CD8-positive, alpha-beta memory T cell (primary cell): ENCODE measurements at places on chromosomes 1 and 21. TPM values are rescaled to one million over a fixed set of nuclear protein-coding genes. Genes with fewer than 3 reads are reported as not detected.

KIF26B gene
- 0.16 TPM for total RNA-seq

CRB1 gene
- total RNA-seq, result not detected

OR2L2 gene
- total RNA-seq, result not detected

IFI44 gene
- total RNA-seq, result 6.6 TPM

COL11A1 gene
- total RNA-seq, result not detected

GBP5 gene
- 74.5 TPM for total RNA-seq

- DNase-seq, result no peak
These were observed 27.8 kb downstream of the WNT2B start for GRCh38 chr1:112536561-112536960.

DNA sequence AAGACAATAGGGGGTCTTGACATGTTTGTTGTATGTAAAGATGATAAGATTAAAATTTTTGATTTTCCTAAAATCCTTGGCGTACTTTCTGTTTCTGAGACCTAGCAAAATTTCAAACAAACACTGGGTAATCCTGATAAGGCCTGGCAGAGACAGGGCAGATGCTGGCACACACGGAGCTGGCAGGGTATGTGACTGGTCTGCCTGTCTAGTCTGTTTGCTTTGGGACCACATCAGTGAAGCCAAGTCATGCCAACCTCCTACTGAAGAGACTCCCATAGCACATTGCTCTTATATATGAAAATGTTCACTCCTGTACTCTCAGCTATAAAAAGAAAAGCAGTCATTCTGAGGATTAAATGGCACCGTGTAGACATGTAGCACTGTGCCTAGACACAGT lies 14.1 kb downstream of the TOR3A start:
- no peak for DNase-seq

DNA sequence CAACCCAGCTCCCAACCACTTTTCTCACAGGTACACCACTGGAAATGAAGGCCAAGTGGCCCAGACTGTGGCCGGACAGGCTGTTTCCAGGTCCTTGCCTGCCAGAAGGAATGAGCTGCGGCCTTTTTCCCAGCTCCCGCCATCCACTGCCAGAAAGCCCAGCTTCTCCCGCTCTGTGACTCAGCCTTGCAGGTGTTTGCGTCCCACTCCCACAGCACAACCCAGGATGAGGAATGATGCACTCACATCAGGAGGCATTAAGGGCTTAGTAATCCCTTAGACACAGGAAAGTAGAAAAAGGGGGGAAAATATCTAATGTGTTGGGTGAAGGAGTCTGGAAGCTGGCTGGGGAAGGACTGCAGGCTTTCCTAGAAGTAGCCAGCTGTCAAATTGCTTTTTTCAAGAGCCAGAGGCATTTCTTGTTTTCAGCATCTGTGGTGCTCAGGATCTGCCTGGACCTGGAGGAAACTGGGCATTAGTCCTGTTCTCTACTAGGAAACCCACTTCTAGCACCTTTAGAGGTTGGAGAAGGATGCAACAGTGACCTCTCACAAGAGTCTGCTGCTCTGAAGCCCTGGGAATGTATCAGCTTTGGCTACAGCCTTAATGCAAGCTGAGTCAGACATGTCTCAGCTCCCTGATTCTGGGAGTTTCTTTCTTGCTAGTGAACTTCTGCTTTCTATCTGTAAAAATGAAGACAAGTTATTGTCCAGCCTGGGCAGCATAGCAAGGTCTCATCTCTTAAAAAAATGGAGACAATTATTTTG lies 13.2 kb upstream of the MAP1LC3C start:
- no peak for DNase-seq

DNA sequence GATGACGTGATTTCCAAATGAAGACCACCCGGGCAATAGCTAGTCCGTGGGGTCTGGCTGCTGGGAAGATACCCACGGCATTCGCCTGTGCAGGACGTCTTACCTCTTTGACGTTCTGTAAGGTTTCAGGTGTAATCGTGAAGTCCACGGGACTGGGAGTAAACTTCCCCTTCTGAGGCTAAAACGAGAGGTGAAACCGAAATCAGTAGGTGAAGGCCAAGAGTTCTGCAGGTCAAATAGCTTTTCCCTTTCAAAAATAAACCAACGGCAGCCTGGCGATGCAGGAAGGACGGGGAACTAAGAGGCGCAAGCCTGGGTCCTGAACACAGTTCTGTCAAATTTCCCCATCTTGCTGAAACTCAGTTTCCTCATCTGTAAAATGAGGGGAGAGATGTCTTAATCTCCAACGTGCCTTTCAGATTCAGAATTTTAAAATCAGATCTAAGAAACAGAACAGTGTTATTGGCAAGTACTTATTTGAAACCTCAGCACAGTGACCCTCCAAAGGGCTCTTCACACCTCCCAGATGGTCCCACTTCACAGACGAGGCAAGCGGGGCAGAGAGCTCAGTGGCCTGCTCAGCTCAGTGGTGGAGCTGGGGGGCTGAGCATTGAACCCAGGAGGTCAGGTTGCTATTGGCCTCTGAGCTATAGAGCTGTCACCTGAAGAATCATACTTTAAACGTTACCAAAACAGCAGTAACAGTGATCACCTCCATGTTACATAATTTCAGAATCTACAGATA lies 34.7 kb downstream of the VPS26C start:
- no peak for DNase-seq

GRCh38 chr1:209766051-209766450 lies 10.2 kb downstream of the TRAF3IP3 start:
- no peak for DNase-seq

DNA sequence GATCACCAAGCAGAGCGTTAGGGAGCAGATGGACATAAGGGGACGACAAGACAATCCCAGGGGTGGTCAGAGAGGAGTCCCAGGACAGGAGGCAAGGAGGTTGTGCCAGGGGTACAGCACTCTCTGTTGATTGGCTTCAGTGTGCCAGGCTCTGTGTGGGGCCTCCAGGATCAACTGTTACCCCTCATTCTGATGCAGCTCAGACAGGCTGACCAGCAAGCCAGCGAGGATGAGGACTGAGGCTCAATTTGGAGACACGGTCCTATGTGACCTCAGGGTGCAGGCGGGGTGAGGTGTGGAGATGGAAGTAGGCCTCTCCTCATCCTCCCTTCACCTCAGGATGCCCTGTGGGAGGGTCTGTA lies 4.0 kb downstream of the HYI start:
- DNase-seq, result no peak

- no peak for DNase-seq
These were observed 18.8 kb upstream of the CITED4 start for GRCh38 chr1:40880813-40881549.

DNA sequence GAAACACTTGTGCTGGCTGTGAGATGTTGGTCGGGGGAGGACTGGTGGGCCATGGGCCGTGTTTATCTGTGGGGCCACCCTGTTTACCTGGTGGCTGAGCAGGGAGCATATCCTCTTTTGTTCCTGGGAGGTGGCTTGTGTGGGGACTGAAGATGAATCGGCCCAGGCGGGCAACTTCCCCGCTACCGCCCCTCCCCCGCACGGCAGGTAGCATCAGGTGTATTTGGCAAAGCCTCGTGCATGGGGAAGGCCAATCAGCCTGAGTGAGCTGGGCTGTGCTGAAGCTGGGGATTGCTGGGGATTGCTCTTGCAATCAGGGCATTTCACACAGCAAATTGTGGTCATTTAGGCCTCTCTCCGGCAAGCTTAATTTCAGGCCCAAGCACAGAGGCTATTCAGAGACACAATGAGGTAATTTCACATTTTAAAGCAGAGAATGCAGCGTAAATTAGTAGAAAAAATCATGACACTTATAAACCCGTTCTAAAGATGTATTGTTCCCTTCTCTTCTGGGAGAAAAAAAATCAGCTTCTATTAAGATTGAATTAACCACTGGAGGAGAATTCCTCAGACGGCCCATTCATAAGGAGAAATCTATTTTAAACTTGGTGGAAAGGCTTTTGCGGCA lies 197.7 kb upstream of the POU3F1 start:
- no peak for DNase-seq

- DNase-seq, result no peak
These were observed 58.1 kb upstream of the ANGPTL1 start for GRCh38 chr1:178928976-178929375.

GRCh38 chr1:229093609-229094336 lies 177.1 kb upstream of the RAB4A start:
- no peak for DNase-seq

DNA sequence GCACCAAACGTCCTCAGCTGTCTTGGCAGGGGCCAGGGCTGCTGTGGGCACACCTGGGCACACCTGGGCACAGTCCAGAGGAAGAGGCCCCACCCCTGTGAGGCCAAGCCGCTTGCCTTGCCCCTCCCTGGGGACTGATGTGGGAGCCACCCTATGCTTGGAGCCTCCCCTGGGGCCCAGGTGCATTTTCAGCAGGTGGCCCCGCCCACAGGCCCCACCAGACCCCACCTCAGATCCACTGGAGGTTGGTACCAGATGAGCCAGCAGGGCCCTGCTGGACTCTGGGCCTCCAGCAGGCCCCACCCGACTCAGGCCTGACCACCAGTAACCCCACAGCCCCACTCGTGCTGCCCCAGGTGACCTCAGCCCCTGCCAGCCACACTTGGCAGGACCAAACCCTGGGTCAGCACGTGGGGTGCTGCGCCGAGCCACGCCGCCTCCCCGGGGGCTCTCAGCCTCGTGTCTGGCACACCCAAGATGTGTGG lies 8.8 kb downstream of the SLC19A1 start:
- DNase-seq, result no peak

- DNase-seq, result no peak
These were observed 32.2 kb upstream of the CD1D start for GRCh38 chr1:158148468-158148867.

- no peak for DNase-seq
These were observed 363.2 kb downstream of the OMA1 start for GRCh38 chr1:58183286-58183685.

DNA sequence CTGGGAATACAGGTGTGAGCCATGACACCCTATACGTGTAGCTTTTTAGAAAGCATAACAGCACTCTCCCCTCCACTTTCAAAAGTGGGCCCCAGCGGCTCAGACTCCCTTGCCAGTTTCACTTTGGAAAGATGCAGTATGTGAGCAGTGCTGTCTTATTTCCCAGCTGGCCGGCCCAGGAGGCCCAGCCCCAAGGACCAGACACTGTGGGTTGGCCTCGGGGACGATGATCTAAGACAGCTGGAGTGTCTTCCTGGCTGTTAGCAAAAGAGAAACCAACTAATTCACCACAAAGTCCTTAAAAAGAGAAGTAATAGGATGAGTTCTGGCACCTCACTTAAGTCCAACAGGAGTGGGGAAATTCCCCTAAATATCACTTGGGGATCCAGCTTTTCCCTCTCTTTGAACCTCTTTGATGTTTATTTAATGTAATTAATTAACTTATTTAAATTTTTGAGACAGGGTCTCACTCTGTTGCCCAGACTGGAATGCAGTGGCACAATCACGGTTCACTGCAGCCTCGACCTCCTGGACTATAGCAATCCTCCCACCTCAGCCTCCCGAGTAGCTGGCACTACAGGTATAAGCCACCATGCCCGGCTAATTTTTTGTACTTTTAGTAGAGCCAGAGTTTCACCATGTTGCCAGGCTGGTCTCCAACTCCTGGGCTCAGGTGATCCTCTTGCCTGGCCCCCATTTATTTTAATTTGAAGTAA lies 17.6 kb upstream of the CLIC4 start:
- DNase-seq, result no peak

- DNase-seq, result no peak
These were observed 72.9 kb downstream of the IFI44 start for GRCh38 chr1:78722521-78722920.
